ENCODE measurements at places on chromosomes 7 and 10.

DNA sequence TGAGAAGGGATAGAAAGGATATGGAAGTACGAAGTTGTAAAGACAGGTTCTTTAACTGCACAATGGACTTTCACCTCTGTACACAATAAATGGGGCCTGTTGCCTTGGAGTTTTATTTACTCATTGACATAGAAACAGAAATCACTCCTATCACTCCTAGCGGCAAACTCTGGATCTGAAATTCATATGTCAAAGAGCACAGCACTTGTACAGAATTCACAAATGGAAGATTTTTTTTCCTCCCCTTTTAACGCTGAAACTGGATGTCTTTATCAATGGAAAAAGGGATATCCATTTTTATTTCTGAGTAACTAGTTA is 18.2 kb downstream of the NT5C3A start:
- DNase-seq: no peak

DNA sequence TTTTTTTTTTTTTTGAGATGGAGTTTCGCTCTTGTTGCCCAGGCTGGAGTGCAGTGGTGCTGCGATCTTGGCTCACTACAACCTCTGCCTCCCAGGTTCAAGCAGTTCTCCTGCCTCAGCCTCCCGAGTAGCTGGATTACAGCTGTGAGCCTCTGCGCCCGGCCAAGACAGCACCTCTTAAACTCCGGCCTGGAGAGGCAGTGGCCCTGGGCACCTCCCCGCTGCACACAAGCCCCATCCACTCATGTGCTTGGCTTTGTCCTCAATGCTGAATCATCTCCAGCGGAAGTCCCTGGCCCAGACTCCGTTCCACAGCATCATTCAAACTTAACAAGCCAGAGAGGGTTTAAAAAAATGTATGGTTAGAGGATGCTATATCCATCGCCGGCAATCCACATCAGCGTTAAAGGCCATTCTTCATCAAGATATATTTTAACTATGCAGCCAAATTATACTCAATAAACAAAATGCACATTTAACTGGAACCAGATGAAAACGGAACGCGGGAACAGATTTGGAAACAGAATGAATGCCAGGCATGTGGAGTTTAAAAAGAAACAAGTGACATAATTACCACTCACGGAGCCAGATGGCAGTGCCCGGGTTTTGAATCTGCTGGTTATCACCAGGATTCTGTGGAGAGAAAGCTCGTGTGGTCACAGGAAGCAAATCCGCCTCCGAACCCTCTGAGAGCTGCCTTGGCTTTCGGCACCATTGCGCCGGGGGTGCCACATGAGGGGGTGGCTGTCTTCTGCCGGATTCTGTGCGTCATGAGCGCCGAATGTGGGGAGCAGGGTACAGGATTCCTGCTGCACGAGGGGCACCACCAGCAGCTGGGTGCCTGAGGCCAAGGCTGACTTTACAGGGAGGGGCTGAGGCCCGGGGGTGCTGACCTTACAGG is 45.6 kb upstream of the CFAP46 start:
- peak; percentile 89 for DNase-seq

- DNase-seq: no peak
Measured at GRCh38 chr7:85866540-85866939, 679.7 kb upstream of the SEMA3D start.

GRCh38 chr7:64098-64915 is 128.1 kb upstream of the FAM20C start:
- DNase-seq: peak; percentile 85

GRCh38 chr7:39987641-39988347 is 37.7 kb downstream of the CDK13 start:
- no peak for DNase-seq

DNA sequence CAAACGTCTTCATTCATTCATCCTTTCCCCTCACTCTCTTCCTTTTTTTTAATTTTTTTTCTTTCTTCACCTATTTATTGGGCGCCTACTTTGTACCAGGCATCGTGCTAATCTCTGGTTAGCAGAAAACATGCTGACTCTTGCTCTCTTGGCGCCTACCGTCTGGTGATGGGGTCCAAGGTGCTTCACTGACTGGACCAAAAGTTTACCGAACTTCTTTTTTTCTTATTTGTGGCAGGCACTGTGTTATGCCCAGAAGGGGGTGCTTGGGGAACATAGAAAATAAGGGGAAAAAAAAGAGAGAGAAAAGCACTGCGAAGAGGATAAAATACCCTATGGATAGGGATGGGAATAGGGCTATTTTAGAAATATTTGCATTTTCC is 505 bp upstream of the FAM204A start:
- DNase-seq: no peak

DNA sequence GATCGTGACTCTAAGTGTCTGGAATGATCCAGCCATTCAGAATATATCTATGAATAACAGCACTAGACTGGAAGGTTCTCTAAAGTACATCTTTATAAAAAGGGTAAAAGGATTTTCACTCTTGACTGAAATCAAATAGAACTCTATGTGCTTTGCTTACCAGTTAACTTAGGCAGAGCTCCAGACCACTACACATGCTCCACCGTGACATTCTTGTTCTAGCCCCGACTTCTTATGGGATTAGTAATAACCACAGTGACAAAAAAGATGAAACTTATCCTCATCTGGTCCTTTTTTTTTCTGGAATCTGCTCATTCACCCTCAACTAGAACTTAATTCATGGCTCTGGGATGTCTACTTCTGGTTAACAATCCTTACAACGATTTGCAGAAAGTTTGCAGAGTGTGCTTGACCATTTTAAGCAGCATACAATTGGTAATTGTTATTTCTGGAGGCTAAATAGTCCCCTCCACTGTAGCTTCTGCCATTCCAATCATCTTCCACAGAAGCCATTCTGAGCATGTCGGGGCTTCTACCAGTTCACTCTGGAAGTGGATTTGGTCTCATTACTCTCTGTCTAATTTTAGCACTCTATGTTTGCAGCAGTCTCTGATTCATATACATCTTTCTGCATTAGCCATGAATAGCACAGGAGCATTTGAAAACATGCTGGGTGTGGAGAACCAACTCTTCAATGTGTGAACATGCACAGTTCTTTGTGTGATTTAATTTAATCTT is 163.7 kb upstream of the CDC14C start:
- no peak for DNase-seq

DNA sequence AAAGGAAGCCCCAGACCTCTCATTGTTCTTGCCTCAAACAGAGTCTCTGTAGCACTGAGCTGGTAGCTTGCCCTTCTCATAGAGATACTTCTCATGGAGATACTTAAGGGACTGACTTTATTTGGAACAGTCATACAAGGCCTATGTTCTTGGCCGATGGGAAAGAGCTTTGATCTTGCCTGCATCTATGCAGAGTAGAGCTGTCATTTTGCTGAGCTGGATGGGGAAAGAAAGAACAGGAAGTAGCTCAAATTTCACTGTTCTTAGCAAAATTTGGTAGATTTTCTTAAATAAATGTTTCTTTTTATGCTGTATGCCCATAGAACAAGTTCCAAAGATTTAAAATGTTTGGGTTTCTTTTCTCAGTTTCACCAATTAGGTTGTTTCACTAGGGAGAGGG is 119.3 kb upstream of the SEC61G start:
- DNase-seq: no peak

DNA sequence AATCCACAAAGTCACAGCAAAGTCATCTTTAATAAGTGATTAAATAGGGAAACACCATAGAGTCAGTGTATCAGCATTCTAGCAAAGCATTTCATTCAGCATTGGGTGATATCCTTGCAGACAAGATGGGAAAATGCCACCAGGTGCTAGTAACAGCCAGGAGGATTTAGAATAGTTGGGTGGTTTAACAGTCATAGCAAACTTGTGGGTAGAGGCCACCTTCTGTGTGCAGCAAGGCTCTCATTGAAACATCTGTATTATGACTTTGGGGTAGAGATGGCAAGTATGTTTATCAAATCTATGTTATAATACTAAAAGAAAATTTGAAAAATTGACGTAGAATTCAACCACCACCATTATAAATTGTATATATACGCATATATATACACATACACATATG is 26.4 kb upstream of the ADO start:
- no peak for DNase-seq

DNA sequence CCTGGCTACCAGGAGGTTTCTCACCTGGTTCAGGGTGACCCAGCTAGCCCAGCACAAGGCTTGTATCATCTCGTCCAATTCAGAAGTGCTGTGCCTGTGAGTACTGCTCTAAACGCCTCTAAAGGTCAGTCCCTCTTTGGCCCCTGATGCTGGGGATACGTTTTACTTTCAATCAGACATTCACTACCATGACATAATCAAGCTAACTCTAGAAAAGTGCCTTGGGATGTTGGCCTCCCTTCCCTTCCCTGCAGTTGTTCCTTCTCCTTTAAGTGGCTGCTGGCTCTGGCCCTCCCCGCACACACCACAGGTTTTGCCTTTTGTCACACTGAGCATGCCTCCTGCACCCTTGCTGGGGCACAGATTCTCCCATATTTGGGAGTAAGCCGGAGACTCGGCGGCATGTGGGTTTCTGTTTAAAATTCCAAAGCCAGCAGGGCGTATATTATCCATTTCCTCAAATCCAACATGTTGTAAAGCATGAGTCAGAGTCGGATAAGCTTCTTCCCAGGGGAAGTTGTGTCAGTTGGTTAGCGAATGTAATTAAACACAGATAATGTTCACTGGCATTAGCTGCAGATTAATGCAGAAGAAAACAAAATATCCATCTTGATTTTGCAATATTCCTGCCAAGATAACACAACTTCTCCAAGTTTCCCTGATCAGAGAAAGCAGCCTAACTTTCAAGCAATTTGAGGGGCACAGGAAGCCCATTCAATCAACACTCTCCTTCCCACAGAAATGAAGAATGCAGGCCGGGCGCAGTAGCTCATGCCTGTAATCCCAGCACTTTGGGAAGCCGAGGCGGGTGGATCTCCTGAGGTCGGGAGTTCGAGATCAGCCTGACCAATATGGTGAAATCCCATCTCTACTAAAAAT is 31.8 kb upstream of the VCL start:
- DNase-seq: peak; percentile 81

DNA sequence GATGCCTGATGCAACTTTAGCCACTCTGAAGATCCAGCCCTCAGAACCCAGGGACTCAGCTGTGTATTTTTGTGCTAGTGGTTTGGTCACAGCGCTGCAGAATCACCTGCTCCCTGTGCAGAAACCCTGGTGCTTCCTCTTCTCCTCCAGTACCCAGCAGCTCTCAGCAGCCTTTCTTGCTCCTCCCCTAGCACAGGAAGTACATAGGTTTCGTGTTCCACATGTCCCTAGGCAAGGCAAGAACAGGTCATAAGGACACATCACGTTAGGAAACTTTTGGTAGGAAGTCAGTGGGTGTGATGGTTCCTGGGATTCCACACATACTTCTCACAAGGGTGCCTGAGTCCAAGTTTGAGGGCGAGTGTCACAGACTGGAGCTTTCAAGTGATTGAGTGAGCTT is 167.9 kb upstream of the PRSS1 start:
- no peak for DNase-seq

DNA sequence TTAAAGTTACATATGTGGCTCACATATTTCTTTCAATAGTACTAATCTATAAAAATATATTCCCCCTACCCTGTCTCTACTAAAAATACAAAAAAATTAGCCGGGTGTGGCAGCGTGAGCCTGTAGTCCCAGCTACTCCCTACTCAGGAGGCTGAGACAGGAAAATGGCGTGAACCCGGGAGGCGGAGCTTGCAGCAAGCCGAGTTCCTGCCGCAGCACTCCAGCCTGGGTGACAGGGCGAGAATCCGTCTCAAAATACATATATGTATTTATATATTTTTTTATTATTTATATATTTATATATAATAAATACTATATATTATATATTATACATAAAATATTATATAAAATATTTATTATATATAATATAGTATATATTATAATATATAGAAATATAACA is 69.7 kb upstream of the GRM3 start:
- no peak for DNase-seq

DNA sequence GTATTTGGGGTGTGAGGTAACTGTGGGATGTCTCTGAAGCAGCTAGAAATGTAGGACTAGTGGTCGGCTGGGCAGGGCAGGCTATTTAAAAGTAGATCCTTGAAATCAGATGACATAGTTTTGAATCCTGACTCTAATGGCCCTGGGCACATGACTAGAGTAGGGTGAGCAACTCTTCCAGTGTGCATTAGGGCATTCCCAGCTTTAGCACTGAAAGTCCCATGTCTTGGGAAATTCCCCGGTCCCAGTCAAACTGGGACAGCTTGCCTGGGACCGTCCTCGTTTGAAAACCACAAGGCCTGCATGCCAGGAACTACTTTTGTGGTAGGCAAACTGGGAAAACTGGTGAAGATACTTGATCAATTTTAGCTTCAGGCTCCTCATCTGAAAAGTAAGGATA is 255.3 kb downstream of the PTEN start:
- DNase-seq: no peak

GRCh38 chr7:24574950-24575349 is 1.7 kb downstream of the PALS2 start:
- DNase-seq: no peak

GRCh38 chr10:50951365-50951764 is 65.9 kb upstream of the A1CF start:
- no peak for DNase-seq

DNA sequence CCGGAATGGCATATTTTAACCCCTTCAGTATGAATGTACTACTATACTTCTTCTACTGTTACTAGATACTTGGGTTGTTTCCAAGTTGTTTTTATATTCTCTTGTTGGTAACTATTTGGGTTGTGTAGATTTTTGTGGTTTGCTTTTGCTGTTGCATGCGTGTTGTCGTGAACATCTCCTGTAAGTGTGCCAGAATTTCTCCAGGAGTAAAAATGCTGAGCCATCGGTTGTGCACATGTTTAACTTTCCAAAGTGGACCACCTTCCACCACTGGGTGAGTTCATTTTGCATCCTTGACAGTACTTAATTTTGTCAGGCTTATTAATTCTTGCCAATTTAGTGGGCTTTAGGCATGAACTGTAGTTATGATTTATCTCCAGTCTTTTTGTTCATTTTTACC is 47.9 kb downstream of the CSGALNACT2 start:
- DNase-seq: no peak

DNA sequence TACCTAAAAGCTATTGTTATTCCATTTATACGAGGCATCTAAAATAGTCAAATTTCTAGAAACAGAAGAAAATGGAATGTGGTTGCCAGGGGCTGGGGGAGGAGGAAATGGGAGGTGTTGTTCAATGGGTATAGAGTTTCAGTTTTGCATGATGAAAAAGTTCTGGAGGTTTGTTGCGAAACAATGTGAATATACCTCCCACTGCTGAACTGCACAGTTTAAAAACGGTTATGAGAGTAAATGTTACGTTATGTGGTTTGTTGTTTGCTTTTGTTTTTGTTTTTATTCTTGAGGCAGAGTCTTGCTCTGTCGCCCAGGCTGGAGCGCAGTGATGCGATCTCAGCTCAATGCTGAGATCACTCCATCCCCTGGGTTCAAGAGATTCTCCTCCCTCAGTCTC is 64.9 kb upstream of the NRBF2 start:
- DNase-seq: no peak
